ENCODE measurements at places on chromosomes 16 and 17.

DNA sequence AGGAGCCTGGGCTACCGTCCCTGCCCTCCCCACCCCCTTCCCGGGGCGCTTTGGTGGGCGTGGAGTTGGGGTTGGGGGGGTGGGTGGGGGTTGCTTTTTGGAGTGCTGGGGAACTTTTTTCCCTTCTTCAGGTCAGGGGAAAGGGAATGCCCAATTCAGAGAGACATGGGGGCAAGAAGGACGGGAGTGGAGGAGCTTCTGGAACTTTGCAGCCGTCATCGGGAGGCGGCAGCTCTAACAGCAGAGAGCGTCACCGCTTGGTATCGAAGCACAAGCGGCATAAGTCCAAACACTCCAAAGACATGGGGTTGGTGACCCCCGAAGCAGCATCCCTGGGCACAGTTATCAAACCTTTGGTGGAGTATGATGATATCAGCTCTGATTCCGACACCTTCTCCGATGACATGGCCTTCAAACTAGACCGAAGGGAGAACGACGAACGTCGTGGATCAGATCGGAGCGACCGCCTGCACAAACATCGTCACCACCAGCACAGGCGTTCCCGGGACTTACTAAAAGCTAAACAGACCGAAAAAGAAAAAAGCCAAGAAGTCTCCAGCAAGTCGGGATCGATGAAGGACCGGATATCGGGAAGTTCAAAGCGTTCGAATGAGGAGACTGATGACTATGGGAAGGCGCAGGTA, 762 bp downstream of the CDK12 start:
- no peak for DNase-seq

DNA sequence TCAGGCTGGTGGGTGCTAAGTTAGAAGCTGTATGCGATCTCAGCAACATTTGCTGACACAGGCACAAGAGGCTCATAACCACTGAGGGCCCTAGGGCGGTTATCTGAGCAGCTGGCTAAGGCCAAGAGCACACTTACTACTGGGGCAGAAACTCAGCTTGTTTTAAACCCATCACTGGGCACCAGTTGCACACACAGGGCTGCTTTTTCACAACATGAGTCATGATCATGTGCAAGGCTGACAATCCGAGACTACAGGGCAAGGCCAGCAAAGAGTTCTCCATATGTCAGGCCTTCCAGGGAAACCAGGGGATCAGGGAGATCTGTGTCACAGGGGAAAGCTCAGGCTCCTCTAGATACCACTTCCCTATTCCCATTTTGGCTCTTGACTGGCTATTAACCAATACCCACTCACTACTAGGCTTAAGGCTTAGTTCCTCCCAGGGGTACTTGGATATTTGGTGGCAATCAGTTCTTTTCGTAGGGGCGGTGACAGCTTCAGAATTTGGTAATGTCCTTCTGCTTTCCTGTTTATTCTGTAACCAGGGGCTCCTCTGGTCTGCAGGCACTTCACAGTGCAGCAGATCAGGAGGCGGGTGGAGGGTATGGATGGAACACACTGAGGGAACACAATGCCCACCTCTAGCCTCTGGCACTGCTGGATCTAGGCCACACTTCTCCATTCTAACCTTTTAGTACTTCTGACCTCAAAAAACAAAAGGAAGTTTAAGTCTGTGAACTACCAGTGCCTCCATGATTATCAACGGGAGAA, 44.9 kb upstream of the ERN1 start:
- DNase-seq: no peak

DNA sequence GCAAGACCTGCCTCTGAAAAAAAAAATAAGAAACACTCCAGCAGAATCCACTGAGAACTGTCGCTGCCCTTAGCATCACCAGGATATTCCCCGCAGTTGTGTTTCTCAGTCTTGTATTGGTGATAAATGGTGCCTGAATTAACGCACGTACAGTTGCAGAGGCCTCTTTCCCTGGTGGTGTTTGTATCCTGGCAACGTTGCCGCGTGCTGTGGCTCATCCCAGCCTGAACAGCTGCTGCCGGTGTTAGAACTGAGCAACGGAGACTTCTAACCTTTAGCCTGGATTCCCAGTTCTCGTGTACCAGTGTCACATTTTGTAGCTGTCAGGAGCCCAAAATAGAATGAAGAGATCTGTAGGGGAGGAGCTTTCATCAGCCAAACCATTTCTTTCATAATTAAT, 4.8 kb downstream of the MLYCD start:
- no peak for DNase-seq

- no peak for DNase-seq
Measured at GRCh38 chr17:14330492-14330962, 29.6 kb downstream of the HS3ST3B1 start.

DNA sequence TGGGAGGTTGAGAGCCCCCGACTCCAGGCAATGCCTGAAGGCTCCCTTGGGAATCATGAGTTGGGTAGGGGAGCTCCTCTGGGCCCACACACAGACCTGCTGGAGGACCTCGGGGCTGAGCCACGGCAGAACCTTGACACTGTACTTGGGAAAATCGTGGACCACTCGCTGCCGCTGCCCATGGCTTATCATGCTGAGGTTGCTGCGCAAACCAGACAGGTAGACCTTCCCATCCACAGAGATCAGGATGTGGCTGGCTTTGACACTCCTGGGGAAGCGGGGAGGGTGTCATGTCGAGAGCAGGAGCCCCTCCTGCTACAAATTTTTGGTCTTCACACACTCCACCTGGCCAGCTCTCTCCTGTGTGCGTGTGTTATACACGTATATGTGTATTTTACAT, 7.2 kb upstream of the LIMD2 start:
- no peak for DNase-seq

GRCh38 chr16:12553191-12553590, 250.5 kb downstream of the CPPED1 start:
- DNase-seq: no peak

- no peak for DNase-seq
Measured at GRCh38 chr16:87603684-87604633, 1.7 kb downstream of the JPH3 start.

DNA sequence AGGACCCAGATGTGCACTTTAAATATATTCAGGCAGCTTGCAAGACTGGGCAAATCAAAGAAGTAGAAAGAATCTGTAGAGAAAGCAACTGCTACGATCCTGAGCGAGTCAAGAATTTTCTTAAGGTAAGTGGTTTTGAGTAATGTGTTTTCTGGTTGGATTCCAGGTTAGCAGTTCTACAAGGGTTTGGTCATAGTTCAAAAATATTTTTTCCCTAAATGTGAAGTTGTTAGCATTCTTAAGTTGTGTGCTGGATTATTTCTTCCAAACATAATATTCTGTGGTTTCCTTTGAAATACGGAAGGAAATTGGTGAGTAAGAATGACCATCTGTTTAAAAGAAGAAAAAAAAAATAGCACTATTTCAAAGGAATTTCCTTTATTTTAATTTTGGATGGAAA, 38.4 kb downstream of the PTRH2 start:
- DNase-seq: no peak

DNA sequence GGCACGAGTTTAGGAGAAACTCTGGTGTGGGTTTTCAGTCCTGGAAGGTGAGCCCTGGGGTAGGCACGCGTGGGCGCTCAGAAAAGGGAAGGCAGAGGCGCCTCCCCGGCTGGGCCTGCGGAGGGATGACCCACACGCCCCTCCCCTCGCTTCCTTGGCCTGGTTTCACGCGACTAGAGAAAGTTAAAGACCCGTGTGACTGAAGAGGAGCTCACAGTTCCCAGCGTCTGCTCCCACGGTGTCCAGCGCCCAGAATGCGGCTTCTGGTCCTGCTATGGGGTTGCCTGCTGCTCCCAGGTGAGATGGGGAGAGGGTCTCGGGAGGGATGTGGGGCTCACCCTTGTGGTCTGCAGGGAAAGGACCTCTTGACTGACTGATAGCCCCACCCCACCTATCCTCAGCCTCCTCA, at the start of gene CD300LG:
TSS of gene CD300LG (plus strand) at position 214 of the 409 bp plus-strand sequence. CDS start at position 255, 41 bp downstream.
- DNase-seq: no peak

GRCh38 chr16:67975321-67976105, 4.8 kb downstream of the DPEP3 start:
- no peak for DNase-seq

GRCh38 chr17:1560101-1560857, 2.3 kb downstream of the PITPNA start:
- DNase-seq: no peak

DNA sequence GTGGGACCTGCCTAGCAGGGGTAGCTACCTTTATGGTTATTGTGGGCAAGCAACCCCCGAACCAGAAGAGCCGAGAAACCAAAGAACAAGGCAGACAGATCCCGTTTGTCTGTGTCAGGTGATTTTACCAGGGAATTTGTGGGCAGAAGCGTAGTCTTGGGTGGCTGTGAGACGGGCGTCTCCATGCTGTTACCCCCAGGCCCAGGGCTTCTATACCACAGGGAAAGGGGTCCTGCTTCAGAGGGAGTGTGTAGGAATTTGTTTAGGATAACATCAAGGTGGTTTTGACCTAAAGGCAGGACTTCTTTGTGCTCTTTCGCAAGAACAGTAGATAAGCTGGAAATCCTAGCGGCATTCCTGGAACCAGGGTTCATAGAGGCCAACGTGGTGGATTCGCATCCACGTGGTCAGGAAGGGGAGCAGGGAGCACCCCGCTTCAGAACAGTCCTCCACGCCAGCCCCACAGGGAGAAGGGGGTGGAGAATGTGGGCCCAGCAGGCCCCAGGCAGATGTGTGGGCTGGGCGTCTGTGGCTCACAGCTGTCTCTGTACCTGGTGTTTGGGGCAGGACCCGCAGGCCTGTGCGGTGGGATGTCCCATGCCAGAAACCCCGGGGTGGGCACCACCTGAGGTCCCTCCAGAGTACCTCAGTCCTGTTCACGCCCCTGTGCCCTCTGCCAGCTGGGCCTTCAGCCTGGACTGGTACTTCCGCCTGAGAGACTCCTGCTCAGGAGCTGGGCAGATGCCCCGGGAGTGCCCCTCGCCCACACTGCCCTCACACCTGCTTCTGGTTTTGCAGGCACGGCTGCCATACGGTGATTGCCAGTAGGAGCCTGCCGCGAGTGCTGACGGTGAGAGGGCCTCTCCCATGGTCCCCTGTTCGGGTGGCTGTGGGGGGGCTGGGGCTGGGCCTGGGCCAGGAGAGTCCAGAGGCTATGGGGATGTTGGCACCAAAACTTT, 4.1 kb downstream of the DECR2 start:
- DNase-seq: no peak

DNA sequence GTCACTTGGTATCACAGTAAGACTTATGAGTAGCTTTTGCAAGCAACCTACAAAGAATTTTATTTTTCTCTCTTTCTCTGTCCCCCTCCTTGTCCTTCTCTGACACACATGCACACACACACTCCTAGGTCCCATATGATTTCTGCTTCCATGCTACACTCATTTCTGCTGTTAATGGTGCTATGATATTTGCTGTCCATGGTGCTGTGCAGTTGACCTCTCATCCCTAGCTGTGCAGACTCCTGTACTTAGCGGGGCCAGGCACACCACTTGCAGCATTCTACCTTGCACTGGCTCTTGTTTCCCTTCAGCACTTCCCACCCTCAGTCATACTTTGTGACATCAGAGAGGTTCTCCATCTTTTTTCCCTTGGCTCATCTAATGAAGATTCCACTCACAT, 158.9 kb upstream of the CNTNAP4 start:
- no peak for DNase-seq

DNA sequence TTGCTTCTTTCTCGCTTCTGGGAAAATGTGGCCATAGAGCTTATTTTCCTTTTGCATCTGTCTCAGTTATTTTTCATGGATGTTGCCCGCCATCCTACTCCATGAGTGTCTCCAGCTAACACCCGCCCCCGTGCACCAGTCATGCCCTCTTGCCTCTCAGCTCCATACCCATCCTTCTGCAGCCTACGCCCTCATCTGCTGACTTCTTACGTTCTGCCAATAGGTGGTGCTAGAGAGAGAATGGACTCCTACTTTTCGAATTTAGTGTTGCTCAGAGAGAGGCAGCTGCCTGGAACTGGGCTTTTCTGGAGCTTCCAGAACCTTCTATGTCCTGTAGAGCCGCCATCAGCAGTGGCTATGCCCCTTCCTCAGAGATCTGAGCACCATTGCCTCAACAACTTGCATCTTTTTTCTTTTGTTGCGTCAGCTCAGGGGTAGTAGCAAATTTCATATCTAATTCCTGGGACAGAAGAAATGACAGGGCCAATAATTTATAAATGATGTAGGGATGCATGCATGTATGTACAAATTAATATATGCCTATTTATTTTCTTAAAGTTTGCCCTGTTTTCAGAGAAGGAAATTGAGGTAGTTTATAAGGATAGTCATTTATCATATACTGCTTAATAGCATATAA, 119.7 kb upstream of the MYOCD start:
- DNase-seq: peak; percentile 11

- no peak for DNase-seq
Measured at GRCh38 chr16:1212616-1213194, 12.4 kb downstream of the TPSG1 start.

- DNase-seq: peak; percentile 1
Measured at GRCh38 chr16:30996985-30997724, 12.1 kb downstream of the HSD3B7 start.

DNA sequence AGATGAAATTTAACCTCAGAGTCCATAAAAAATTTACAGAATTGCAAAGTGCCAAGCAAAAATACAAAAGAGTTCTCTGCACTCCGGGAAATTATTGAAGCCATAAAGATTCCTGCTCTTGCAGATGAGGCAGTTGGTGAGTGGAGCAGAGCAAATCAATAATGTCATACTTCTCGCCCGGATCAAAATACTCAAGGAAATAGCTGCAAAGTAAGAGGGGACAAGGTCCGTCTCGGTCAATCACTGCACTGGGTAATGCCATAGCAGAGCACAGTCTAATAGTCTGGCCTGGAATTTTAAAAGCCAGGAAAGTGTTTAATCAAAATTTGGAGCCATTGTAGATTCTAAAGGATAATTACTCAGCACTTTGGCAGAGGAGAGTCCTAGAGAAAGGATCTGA, 58.9 kb downstream of the GP2 start:
- DNase-seq: no peak

- no peak for DNase-seq
Measured at GRCh38 chr16:83989300-83989699, 21.3 kb downstream of the NECAB2 start.

- peak; percentile 81 for DNase-seq
Measured at GRCh38 chr17:47323382-47324223, at the start of gene EFCAB13. EFCAB13 (plus strand) TSS chr17:47323955; CDS start chr17:47328354, 4,399 bp downstream.

DNA sequence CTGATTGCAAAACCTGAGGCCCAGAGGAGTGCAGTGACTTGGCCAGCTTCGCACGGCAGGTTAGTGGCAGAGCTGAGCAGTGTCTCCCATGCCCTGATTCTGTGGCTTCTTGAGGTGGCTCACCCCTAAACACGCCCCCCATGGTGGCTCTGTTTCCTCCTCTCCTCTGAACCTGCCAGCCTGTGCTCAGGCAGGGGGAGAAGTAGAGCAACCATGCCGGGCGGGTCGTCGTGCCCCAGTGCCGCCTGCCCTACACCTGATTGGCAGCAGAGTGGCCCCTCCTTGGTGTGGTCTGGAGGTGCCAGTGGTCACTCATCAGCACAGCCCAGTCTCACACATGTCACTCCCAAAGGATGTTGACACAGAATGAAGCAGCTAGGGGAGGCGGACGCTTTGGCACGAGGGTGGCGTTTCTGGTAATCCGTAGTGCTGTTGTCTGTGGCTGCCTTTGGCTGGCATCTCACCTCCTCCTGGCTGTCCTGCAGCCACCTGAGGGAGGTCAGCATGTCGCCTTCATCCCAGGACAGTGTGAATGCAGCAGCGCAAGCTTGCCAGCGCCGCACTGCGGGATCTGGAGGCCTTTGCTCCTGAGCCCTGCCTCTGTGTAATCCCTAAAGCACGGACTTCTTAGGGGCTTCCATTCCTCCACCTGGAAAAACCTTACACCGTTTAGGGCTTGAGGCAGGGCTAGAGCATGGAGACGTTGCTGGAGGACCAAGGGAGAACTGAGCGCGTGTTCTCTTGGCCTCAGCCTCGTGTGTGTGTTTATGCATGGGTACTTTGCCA, 294.7 kb downstream of the SEC14L1 start:
- no peak for DNase-seq
